ENCODE measurements at places on chromosomes 2 and 18.

DNA sequence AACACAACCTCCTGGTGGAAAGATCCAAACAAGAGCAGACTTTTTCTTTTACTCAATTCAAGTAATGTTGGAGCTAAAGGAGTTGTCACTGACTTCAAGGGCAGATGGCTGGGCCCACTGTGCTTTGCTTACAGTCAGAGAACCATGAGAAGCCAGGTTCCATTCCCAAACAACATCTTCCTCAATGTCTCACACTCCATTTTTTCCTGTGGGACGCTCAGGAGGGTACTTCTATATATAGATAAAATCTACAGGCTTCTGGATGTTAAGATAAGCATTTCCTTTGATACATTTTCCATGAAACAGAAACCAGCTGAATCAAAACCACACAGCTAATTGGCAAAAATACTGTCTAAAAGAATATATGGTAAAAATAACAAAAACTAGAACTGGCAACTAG, 14.4 kb downstream of the IWS1 start:
- no peak for DNase-seq

DNA sequence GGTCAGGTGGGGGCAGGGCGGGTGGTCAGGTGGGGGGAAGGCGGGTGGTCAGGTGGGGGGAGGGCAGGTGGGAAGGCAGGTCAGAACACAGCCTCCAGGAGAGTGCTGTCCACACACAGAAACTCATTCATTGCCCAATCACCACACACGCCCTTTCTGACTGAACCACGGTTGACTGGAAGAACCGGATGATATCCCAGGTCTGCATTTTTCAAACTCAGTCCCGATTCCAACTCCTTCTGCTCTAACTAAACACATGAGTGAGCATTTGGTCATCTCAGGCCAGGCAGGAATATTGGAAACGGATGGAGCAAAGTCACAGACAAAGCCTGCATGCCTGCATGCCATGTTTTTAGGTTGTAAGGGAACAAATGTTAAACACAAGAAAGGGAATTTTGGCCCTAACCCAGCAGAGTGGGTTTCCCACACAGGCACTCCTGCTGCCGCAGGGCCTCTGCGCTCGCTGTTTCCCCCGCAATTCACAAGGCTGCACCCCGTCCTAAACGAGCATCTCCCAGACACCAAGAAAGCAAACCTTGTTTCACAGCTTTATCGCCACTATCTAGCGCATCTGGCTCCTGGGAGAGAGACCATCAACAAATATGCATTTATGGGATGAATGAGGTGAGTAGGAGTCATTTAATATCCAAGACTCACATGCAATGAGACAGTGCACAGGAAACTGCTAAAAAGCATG, 100.1 kb downstream of the ZNF516 start:
- DNase-seq = no peak

DNA sequence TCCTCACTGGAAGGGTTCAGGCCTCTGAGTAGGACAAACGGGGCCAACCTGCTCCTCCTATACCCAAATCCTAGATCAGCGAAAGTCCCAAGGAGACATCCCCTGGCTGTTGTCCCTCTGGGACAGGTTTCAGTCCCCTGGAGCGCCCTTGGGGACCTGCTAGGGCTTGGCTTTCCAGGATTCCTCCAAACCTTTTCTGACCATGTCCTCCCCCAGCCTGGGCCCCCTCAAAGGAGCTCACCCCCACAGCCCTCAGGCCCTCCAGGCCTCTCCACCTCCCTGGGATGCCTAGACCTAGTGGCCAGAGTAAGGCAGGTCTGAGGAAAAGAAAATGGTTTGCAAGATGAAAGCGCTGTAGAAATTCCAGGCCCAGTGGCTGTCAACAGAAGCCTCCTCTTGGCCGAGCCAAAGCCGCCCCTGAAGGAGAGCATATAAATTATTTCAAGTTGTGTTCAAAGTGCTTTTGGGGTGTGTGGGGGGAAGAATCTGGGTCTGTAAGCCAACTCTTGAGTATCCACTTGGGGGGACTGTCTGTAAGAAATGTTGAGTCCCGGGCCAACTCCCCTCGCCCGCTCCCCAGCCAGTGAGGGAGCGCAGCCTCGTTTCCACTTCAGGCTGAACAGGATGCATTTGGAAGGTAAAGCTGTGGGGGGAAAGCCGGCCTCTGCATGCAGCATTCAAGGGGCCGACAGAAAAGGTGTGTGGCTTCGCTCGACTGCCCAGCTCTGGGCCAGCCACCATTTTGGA, 158.6 kb downstream of the DYSF start:
- no peak for DNase-seq

- no peak for DNase-seq
Observed at GRCh38 chr2:8260213-8260612, 421.6 kb upstream of the ID2 start.

GRCh38 chr2:179612591-179613298, 248.7 kb downstream of the ZNF385B start:
- DNase-seq = no peak

DNA sequence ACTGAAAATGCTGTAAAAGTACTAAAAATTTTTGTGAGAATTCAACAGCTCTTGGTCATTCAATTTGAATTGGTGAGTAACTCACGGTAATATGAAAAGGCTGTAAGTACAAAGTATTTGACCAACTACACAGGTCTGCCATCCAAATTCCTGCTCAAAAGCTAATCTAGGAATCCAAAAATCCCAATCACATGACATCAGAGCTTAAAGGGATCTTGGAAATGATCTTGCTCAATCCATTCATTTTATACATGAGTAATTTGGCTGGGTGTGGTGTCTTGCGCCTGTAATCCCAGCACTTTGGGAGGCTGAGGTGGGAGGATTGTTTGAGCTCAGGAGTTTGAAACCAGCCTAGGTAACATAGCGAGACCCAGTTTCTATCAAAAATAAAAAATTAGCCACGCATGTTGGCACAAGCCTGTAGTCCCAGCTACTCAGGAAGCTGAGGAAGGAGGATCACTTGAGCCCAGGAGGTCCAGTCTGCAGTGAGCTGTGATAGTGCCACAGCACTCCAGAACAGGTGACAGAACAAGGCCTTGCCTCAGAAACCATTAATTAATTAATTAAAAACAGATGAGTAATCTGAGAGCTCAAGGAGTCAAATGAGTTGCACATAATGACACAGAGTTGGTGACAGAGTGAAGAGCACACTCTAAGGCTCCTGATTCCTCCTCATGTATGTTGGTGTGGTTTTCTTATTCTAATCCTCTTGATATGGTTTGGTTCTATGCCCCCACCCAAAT, 19.8 kb downstream of the SPIRE1 start:
- no peak for DNase-seq

DNA sequence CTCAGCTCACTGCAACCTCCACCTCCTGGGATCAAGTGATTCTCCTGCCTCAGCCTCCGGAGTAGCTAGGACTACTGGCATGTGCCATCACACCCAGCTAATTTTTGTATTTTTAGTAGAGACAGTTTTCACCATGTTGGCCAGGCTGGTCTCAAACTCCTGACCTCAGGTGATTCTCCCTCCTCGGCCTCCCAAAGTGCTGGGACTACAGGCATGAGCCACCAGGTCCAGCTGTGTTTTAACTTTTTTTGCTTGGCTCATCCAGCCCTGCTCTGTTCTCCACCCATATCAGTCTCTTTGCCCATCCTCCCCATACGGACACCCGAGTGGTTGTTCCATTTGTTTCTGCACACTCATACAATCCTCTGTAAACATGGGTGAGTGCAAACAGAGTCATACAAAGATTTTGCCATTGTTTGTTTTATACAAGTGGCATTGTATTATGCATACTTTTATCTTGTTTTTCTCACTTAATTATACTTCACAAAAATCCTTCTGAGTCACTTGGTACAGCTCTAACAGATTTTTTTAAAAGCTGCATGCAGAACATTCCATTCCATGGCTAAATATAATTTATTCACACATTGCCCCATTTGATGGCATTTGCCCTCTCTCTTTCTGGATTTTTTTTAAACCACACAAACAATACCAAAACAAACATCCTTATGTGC, 5.3 kb downstream of the APOB start:
- no peak for DNase-seq

DNA sequence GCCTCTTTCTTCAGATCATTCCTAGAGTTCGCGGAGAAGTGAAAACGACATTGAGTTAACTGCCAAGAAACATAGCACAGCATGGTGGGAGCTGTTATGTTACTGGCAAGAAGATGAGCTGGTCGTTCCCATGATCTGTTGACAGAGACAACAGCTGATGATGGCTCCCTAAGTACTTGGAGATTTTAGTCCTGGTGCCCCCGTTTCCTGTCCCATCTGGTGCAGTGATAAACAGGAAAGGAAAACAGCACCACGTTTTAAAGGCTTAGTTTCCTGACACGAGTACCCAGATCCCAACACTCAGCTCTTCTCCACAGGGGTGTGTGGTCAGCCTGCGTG, 56.4 kb upstream of the KCNG2 start:
- DNase-seq = no peak

DNA sequence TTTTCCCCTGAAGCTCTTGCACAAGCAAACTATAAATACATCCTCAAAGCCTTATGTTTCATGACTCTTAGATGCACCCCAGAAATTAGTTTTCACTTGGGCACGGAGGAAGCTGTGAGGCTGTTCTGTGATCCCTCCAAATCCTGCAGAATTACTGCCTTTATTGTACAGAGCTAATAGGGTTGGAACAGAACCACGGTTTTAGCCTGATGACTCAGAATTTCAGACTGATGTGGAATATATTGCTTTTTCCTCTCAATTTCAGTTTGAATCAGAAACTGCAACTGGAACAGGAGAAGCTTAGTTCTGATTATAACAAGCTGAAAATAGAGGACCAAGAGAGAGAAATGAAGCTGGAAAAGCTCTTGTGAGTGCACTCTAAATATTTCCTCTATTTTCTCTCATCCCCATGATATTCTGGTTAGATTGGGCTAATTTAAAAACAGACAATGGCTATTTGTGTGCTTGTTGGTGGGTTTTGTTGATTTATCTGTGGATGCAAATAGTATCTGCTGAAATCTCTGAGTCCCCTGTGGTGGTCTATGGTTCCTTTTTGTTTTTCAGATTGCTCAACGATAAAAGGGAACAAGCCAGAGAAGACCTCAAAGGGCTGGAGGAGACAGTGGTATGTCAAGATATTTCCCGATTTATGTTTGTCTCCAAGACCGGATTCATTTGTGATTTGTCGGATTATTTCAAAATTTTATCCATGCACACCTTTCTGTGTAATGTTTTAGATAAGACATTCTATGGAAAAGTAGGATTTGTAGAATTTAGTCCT, 38.2 kb upstream of the LYPD6B start:
- DNase-seq = no peak

- no peak for DNase-seq
Observed at GRCh38 chr2:169609264-169609663, 25.1 kb downstream of the PPIG start.

GRCh38 chr2:48510329-48510728, 19.6 kb upstream of the STON1 start:
- no peak for DNase-seq

GRCh38 chr2:96584017-96584416, 47.5 kb downstream of the ARID5A start:
- no peak for DNase-seq

- DNase-seq = no peak
Observed at GRCh38 chr2:108278631-108279030, 10.1 kb upstream of the SULT1C2 start.

DNA sequence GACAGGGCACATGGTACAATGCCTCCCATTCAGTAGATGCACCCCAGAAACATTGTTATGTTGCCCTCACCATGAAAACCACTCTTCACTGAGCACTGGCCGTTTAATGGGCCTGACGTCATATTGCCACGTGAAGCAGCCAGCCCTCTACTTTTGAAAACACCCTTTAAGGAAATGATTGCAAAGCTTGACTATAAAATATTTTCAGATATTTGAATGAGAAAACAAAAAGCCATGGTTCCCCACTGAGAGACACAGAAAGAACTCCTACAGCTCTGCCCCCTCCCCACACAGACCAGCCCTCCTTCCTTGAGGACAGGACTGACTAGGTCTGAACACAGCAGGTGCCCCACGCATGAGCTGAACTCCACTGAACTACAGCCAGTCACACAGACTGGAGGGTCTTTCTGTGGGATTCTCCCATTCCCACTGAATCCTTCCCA, 349.1 kb downstream of the ANAPC1 start:
- DNase-seq = peak; percentile 48

DNA sequence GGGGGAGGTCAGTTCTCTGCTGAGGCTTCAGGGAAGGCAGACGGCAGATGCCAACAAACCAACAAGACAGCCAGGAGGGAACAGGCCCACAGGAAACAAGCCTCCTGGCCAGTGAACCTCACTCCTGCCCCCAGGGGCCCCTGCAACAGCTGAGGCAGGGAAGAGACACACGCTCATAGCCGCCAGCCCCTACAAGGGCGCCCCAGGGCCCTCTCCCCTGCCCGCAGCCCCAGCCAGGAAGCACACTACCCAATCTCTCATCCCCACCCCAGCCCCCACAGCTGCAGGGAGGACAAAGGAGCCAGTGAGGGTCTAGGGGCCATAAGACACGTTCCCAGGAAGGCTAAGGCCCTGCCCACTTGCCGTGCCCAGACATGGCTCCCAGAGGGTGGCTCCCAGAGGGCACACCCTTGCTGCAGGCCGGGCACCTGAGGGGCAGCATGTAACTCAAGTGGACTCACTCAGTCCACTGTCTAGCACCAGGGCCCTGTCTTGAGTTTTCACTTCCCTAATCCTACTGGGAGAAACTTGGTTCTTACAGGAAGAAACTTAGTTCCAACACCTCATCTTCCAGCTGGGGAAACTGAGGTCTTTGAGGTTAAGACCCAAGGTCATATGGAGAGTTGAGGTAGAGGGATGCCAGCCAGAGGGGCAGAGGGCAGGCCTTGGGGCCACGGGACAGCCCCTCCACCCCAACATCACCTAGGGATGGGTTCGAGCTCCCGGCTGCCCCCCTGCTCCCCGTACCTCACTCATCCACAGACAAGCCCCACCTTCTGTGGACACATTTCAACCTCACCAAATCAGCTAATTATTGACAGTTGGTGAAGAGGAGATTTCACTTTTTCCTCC, 37.3 kb downstream of the EMX1 start:
- no peak for DNase-seq

DNA sequence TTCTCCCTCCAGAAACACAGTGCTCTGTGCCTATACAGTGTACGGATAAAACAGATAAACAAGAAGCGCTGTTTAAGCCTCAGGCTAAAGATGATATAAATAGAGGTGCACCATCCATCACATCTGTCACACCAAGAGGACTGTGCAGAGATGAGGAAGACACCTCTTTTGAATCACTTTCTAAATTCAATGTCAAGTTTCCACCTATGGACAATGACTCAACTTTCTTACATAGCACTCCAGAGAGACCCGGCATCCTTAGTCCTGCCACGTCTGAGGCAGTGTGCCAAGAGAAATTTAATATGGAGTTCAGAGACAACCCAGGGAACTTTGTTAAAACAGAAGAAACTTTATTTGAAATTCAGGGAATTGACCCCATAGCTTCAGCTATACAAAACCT, 70.7 kb downstream of the TANK start:
- no peak for DNase-seq

DNA sequence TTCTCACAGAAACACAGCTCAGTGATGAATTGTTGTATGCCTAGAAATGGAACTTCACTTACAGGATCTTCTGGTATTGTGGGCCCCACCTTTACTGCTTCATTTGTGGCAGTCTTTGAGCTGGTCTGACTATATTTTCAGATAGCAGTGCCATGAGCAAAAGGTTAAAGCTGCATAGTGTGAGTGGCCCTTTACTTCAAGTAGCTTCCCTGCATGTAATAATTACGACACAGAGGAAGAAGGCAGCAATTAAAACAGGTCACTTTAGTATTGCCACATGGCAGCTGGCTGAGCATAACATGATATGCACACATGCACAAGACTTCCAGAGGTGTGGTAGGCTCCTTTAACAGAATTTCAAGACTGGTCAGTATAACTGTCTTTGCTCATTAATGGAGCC, 426.3 kb upstream of the ZEB2 start:
- no peak for DNase-seq

- no peak for DNase-seq
Observed at GRCh38 chr2:47631306-47631705, 151.6 kb upstream of the MSH6 start.

Data from CD4-positive, alpha-beta T cell treated with Interleukin-17A for 1 hour (primary cell).